ENCODE measurements at places on chromosomes 2 and 18. TPM values are rescaled to one million over a fixed set of nuclear protein-coding genes. Genes with fewer than 3 reads are reported as not detected.
A peak's percentile ranks its signal among the peaks of the same experiment; 100 is the strongest.

DNA sequence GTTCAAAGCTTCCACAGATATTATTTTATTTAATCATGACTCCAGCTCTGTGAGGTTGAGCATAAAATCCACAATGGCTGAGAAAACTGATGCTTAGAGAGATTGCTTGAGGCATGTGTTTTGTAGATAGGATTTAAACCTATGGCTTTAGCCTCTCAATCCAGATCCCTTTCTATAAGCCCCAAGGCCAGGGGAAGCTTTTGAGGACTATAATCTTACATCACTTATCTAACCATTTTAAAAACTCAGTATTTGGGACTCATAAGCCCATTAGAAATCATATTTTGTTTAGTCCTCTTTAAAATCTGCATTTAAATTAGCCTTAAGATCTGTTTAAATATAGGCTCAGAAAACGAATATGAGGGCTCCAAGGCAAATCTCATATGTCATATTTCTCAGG is 135.4 kb upstream of the SERPINE2 start:
- H3K27ac ChIP-seq, result no peak overlapping the region
- peaks cover 19% of the 10 kb centered on the region for H3K4me1 ChIP-seq
- no peaks in the 10 kb centered on the region for H3K36me3 ChIP-seq
- H3K27me3 ChIP-seq, result peaks cover 2% of the 10 kb centered on the region
- H3K4me3 ChIP-seq, result no peak overlapping the region

Gene COL4A3
- not detected for total RNA-seq

DNA sequence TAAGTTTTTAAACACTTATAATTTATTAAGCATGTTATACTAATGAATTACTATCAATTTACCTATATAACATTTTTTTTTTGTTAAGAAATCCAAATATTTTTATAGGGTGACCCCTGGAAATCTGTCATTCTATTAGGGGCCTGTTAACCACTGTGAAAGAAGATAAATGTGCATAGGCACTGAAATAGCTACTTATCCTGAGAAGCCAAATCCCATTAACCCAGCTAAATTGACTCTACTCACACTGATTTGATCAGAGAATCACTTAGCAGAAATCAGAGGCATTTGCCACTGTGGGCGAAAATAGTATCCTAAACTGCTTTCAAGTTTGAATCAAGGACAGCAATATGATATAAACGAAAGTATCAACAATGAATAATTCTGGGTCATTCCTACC is 90.0 kb upstream of the GULP1 start:
- H3K27ac ChIP-seq, result no peak overlapping the region
- H3K4me1 ChIP-seq, result peaks cover 55% of the 10 kb centered on the region
- no peaks in the 10 kb centered on the region for H3K27me3 ChIP-seq
- DNase-seq, result no peak

GRCh38 chr2:56132138-56132537 is 51.7 kb upstream of the CCDC85A start:
- H3K27me3 ChIP-seq, result peaks cover 9% of the 10 kb centered on the region
- peaks cover 30% of the 10 kb centered on the region for H3K4me1 ChIP-seq
- H3K36me3 ChIP-seq, result no peaks in the 10 kb centered on the region
- H3K27ac ChIP-seq, result no peak overlapping the region

GRCh38 chr2:14751581-14751980 is 119.1 kb downstream of the LRATD1 start:
- H3K27me3 ChIP-seq, result no peaks in the 10 kb centered on the region
- no peak for DNase-seq
- no peak overlapping the region for H3K4me3 ChIP-seq
- peaks cover 9% of the 10 kb centered on the region for H3K4me1 ChIP-seq
- no peaks in the 10 kb centered on the region for H3K36me3 ChIP-seq

Gene NLRC4
- not detected for total RNA-seq

Gene CEP76
- 5.7 TPM for total RNA-seq

- no peaks in the 10 kb centered on the region for H3K36me3 ChIP-seq
- DNase-seq, result peak; percentile 68
- H3K27me3 ChIP-seq, result no peaks in the 10 kb centered on the region
- H3K4me1 ChIP-seq, result peaks cover 31% of the 10 kb centered on the region
Observed at GRCh38 chr2:199979832-199980628, 24.6 kb downstream of the MAIP1 start.

Gene PDE11A
- total RNA-seq, result 0.95 TPM

- peaks cover 7% of the 10 kb centered on the region for H3K4me1 ChIP-seq
- no peak overlapping the region for H3K4me3 ChIP-seq
- H3K36me3 ChIP-seq, result peaks cover 11% of the 10 kb centered on the region
- H3K27me3 ChIP-seq, result peaks cover 2% of the 10 kb centered on the region
Observed at GRCh38 chr18:62069556-62069955, 117.3 kb downstream of the PIGN start.

DNA sequence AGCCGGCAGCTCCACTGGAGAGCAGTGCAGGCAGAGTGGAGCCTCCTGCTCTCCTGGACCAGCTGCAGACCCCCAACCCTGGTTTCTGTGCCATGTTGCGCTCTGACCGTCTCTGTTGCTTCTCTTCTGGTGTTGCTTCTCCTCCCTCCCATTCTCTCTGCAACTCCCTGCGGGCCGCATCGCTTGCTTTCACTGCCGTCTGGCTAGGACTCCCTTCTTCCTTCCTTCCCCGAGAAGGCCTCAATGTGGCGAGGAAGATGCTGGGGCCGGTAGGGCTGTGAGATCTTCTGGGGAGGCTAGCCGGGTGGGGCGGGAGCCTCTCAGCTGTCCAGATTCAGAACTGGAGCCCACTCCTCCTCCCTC is 6.2 kb downstream of the DNAJB2 start:
- H3K27me3 ChIP-seq, result peaks cover 5% of the 10 kb centered on the region
- no peak overlapping the region for H3K4me3 ChIP-seq
- H3K27ac ChIP-seq, result no peak overlapping the region
- peaks cover 12% of the 10 kb centered on the region for H3K36me3 ChIP-seq
- DNase-seq, result no peak

DNA sequence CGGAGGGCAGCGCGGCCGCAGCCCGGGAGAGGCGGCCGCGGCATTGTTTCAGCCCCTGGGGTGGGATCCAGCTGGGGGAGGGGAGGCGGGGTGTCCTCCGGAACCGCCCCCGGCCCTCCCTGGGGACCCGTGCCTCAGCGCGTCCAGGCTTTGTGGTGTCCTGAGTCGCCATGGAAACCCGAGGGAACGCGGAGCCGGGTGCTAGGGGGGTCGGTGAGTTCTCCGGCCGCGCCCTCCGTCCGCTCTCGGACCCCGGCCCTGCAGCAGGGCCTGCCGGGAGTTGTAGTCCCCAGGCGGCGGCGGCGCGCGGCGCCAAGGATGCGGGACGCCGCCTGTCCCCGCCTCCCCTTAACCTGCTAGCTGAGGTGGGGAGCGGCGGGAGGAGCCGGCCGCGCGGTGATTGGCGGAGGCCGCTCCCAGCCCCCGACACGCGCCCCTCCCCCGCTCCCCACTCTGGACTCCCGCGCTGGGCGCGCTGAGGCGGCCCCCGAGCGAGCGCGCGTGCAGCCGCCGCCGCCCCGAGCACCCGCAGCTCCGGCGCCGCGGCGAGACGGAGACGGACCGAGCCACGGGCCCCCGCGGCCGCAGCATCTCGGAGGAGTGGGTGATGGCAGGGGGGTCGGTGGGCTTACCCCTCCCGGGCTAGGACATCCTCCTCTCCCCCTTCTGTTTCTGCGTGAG is at the start of gene DPYSL5:
DPYSL5 (plus strand) TSS at position 478 of the 681 bp plus-strand sequence. CDS start 50,368 bp downstream, outside the sequence.
- H3K4me3 ChIP-seq, result no peak within 1 kb of the TSS
- H3K27me3 ChIP-seq, result peaks cover 60% of the 10 kb centered on the region
- H3K27ac ChIP-seq, result no peak within 1 kb of the TSS

- H3K27me3 ChIP-seq, result peaks cover 1% of the 10 kb centered on the region
- no peak overlapping the region for H3K4me3 ChIP-seq
- H3K36me3 ChIP-seq, result no peaks in the 10 kb centered on the region
- no peak overlapping the region for H3K27ac ChIP-seq
Observed at GRCh38 chr2:35819033-35819432, 536.5 kb upstream of the CRIM1 start.

Gene SCN3A
- not detected for total RNA-seq

DNA sequence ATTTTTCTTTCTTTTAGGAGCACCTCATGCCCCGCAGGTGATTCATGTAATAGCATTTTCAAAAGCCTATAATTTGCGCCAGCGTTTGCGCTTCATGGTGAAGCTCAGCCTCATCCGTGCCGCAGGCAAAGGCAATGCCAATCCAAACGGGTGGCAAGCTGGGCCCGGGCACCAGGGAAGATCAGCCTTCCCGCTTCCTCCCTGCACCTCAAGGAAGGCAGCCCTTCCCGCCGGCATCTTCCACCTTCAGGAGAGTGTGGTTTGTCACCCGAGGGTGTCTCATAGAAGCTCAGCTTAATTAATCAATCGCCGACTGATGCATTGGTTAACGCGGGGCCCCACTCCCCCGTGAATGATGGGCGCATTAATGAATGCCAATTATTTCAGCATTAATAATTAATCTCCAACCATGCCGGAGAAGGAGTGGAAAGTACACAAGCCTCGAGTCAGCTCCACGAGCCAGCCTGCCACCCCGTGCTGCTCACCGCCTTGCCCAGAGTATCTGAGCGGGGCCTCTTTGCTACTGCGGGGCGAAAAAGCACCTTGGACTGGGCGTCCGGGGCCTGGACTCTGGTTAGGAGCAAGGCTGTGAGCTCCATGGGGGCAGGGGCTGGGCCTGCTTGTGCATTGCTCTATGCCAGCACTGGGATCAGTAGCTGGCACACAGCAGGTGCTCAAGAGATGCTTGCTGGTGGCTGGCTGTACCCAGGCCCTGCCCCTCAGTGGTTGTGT is 13.0 kb downstream of the INHBB start:
- H3K36me3 ChIP-seq, result no peaks in the 10 kb centered on the region
- no peak for DNase-seq
- no peak overlapping the region for H3K27ac ChIP-seq
- H3K27me3 ChIP-seq, result peaks cover 20% of the 10 kb centered on the region

DNA sequence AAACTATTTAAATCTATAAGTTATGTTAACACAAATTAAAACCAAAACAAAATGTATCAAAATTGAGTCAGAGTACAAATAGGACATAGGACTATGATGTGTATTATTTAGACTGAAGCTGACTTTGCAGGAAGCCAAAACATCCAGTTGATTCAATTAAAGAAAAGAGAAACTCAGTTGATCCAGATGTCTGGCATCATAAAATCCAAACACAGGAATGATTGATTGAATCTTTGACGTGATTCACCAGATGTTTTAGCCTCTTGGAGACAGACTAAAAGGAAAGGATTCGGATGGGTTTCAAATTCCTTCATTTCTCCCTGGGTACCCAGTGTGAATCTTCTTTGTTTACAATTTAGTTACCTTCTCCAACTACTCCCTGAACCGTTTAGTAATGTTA is 272.9 kb downstream of the IRS1 start:
- DNase-seq, result no peak
- no peak overlapping the region for H3K27ac ChIP-seq
- H3K36me3 ChIP-seq, result peaks cover 7% of the 10 kb centered on the region
- no peak overlapping the region for H3K4me3 ChIP-seq
- no peaks in the 10 kb centered on the region for H3K27me3 ChIP-seq

Gene ETAA1
- 9.7 TPM for total RNA-seq
